NCI-H226 (cell line): ENCODE measurements at places on chromosomes 5 and 9.

GRCh38 chr5:130109152-130109551 lies 204.9 kb downstream of the CHSY3 start:
- DNase-seq, result peak; percentile 8

- no peak for DNase-seq
These were observed 142.4 kb upstream of the GRAMD2B start for GRCh38 chr5:126280846-126281245.

- no peak for DNase-seq
These were observed 111.9 kb downstream of the FEM1C start for GRCh38 chr5:115432691-115433090.

DNA sequence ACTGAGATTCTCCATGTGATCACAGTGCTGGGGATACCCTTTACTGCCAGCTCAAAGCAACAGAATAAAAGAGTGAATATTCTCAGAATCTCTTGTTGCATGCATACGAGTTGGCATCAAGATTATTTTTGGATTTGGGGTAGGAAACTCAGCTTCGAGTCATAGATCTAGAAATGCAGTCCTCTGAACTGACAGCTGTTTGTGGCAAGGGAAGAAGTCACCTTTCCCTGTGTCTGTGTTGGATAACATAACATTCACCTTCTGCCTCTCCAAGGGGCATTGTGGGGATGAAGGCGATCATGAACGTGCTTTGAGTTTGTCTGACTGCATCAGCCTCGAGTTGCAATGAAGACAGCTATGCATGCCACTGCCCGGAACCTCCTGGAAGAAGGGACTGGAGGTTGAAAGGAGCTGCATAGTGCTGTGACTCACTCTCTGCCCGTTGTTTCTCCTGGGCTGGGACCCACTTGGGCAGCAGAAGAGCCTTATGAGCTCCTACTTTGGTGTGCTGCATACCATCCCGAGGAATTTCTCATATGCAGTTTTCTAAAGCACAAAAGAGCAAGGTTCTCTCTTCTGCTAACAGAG lies 231.7 kb downstream of the ARHGAP26 start:
- DNase-seq, result peak; percentile 46

GRCh38 chr5:138463419-138464007 lies 1.8 kb upstream of the EGR1 start:
- no peak for DNase-seq

- DNase-seq, result no peak
These were observed 5.3 kb downstream of the DPYSL3 start for GRCh38 chr5:147504535-147504934.

DNA sequence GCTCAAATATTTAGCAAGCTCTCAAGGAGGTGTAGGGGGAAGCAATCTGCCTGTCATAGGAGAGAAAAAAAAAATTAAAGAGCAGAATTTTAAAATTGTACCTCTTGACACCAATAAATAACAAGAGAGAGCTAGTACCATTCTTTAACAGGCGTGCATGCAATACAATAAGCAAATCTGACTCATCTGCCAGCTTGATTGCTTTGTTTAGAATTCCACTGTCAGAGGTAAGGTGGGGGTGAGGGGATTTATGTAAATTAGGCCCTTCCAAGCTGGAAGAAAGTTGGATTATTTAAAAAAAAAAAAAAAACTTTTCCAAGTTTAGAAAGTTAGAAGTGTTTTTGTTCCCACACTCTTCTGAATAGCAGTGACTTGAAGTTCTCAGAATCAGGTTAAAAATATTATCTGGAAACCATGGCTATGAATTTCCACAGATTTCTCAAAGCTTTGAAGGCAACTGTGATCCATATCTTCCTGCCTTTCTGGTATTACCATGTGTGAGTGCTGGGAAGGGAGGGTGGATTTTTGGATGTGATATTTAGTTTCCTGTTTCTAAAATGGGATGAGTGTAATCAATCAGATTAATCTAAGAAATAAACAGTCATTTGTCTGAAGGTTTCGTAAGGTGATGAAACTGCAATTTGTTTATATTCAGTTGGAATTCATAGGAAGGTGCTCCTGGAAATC lies 477.5 kb downstream of the TLE4 start:
- no peak for DNase-seq

GRCh38 chr5:76050134-76050533 lies 33.0 kb upstream of the SV2C start:
- DNase-seq, result no peak

GRCh38 chr5:74116266-74116665 lies 490.3 kb downstream of the ARHGEF28 start:
- peak; percentile 55 for DNase-seq

- no peak for DNase-seq
These were observed 130.7 kb upstream of the SMIM23 start for GRCh38 chr5:171654881-171655280.

GRCh38 chr5:82817897-82818676 lies 259.1 kb downstream of the TMEM167A start:
- DNase-seq, result no peak

GRCh38 chr9:84701801-84702200 lies 32.3 kb downstream of the NTRK2 start:
- no peak for DNase-seq

DNA sequence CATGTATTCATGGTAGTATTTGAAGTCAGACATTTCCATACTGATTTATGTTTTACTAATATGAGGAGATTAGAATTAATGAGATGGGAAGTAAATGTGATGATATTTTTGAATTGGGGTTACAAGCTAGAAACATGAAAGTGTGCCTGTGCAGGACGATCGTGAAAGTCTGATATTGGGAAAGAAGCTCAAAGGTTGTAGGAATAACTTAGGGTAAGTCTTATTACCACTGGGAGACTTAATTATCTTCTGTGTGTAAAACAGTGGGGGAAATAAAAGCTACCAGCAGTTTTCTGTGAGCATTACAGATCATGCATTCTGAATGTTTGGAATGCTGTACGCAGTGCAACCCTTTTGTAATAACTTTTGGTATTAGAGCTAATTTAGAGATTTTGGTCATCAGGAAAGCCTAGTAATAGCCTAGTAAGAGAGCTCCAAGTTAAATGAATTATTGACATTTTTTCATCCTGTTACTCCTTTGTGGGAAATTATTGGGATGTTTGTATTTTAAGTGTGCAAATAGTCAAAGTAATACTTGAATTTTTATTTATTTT lies 153.9 kb downstream of the PCSK5 start:
- DNase-seq, result no peak

- DNase-seq, result no peak
These were observed 31.5 kb upstream of the TMED7 start for GRCh38 chr5:115657125-115657880.

- DNase-seq, result no peak
These were observed 73.2 kb upstream of the STXBP1 start for GRCh38 chr9:127538849-127539258.

DNA sequence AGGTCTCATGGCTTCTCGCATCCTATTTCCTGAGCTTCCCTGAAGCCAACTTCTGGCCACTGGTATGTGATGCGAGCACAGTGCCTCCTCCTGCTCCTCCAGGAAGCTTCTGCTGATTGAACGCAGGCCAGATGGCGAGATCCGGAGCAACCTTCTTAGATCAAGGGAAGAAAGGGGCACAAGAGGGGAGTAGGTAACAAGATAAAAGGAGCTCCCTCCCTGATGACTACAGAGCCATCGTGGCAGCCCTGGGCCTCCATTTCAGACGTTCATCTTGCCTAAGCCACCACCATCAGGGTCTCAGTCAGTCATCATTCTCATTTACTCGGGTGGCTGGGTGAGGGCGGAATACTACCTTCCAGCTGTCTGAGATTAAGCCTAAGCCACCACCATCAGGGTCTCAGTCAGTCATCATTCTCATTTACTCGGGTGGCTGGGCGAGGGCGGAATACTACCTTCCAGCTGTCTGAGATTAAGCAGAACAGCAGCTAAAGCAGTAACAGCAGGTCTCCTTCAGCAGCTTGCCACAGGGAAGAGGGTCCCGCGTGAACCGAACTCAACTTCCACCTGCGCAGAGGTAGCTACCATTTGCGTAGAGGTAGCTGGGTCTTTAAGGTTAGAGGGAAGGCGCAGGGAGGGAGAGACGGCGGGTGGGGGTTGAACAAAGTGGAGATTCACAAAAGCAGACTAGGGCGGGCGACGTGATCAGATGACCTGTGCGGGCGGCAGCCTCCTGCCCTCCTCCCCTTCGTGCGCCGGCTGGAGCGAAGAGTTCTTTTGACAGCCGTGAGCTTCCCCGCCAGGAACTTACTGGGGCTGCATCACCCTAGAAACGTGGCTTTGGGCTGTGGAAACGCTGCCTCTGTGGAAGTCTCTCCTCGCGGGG lies 27.9 kb upstream of the MGAT1 start:
- no peak for DNase-seq

- no peak for DNase-seq
These were observed 1928.2 kb upstream of the WWC1 start for GRCh38 chr5:166363087-166363760.

- no peak for DNase-seq
These were observed 239.5 kb upstream of the MAP3K1 start for GRCh38 chr5:56575821-56576220.

DNA sequence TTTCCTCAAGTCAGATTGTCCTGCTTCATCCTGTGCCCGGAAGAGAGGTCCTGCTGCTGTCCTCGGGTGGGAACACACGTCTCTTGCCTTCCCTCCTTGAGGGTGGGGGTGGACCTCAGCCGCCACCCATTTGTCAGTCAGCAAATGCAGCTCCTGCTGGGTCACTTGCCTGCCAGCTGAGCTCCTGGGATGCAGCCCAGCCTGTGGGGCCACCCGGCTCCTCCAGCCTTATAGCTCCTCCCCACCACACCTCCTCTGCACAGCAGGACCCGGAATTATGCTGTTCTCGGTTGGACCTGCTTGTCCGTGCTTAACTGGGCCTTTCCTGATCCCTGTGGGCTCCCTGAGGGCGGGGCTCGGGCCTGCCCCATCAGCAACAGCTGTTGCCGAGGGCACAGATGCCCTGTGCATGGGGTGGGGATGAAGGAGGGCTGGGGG lies 52.7 kb downstream of the RXRA start:
- no peak for DNase-seq

DNA sequence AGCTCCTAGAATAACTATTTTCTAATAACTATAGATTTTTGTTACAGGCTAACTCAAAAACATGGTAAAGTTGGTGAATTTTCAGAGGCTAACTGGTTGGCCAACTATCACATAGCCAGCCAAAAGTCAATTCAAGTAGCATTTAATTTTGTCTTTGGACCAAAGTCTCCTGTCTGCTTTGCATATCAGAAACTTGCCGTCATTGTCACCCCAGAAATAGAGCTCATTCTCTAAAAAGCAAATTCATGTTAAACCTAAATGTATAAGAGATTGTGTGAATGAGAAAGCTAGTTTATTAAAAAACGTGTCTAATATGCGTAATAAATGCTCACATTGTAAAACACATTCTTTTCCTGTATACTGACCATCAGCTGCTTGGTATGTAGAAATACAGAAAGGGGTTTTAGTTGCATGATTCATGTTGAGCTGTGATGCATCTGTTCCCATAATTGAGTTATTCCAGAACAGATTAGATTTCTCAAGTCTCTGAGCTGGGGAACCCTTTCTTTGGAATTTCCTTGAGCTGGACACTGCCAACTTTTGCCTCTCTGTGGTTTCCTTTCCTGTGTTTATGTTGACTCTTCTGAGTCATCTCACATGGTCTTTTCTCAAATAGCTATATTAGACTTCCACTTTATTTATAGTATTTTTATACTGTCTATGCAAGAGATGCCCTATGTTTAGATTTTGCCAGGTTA lies 7.3 kb downstream of the SRFBP1 start:
- DNase-seq, result peak; percentile 96

- DNase-seq, result no peak
These were observed 96.6 kb downstream of the UBAP2 start for GRCh38 chr9:33952066-33952465.

DNA sequence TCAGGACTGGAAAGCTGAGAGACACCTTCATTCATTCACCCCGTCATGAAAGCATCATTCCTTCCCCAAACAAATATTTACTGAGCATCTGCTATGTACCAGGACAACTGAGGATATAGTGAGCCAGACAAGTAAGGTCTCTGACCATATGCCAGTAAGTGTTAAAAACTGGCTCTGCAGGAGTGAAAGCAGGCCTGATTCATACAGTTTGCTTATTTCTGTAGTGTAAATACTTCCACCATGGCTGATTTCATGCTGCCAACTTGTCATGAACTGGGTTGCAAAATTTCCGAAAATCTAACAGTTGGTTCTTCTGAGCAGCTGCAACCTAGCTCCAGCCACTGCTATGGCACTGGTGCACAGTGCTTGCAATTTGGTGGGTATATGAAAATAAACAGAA lies 68.1 kb downstream of the YIPF5 start:
- DNase-seq, result no peak

DNA sequence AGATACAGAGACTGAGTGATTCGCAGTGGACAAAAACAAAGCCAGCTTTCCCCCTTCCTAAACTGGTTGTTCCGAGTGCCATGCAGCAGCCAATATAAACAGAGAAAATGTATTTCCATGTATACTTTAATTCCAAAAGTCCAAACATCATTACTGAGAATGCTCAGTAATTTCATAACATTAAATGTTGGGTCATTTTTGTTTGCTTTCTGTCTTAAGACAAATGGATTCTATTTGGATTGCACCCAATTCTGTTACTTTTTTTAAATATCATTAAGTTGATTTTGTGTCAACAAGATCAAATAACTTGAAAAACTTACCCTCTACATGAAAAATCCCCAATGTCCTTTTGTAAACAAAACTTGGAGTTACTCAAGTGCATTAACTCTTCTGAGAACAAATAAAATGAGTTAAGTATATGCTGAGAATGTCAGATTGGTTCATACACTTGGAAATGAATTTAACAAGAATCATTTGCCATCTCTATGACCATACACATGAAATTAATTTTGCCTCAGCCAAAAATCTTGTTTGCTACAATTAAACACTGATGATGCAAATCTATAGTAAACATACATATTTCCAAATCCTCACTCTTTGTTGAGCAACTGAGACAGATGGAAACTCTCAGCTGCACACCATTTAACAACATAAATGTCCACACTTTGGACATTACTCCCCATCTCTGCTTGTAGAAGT lies 19.4 kb downstream of the LURAP1L start:
- DNase-seq, result no peak

DNA sequence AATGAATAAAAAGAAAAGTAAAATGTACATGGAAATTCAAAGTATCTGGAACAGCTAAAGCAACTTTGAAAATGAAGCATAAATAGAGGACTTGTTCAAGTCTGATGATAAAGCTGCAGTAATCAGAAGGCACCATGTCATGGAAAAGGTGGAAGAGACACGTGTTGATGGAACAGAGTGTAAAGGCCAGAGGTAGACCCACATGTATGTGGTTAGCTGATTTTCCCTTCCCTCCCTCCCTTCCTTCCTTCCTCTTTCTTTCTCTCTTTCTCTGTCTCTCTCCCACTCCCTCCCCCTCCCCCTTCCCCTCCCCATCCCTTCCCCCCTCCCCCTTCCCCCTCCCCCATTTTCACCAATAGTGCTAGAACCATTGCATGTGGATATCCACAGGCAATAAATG lies 58.7 kb upstream of the FCN1 start:
- no peak for DNase-seq

GRCh38 chr9:4415281-4415680 lies 75.0 kb upstream of the SLC1A1 start:
- DNase-seq, result no peak
